ENCODE measurements at places on chromosomes 16 and 17.

DNA sequence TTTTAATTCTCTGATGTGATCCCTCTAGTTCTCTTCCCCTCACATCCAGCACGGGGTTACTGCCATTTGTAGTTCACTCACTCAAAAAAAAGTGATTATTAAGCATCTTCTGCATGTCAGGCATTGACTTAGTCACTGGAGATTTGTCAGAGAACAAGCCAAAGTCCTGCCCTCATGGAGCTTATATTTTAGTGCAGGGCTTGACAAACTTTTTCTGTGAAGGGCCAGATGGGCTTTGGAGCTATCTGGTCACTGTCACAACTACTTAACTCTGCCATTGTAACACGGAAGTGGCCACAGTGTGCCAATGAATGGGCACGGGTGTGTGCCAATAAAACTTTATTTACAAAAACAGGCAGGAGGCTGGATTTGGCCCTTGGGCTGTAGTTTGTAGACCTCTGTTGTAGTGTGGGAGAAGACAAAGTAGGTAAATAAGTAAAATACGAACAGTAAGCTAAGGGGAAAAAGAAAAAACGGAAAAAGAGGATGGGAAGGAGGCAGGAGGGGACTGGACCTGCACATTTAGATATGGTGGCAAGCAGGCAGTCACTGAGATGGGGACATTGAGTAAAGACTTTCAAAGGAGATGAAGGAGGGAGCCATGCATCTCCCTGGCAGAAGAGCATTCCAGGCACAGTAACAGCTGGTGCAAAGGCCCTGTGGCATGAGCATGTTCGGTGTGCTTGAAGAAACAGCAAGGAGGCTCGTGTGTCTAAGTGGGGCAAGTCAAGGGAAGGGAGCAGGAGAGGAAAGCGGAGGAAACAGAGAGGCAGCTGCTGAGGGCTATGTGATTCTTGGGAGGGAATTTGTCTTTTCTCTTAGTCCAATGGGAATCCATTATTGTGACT, 202.8 kb upstream of the CACNG3 start:
- no peak for DNase-seq

DNA sequence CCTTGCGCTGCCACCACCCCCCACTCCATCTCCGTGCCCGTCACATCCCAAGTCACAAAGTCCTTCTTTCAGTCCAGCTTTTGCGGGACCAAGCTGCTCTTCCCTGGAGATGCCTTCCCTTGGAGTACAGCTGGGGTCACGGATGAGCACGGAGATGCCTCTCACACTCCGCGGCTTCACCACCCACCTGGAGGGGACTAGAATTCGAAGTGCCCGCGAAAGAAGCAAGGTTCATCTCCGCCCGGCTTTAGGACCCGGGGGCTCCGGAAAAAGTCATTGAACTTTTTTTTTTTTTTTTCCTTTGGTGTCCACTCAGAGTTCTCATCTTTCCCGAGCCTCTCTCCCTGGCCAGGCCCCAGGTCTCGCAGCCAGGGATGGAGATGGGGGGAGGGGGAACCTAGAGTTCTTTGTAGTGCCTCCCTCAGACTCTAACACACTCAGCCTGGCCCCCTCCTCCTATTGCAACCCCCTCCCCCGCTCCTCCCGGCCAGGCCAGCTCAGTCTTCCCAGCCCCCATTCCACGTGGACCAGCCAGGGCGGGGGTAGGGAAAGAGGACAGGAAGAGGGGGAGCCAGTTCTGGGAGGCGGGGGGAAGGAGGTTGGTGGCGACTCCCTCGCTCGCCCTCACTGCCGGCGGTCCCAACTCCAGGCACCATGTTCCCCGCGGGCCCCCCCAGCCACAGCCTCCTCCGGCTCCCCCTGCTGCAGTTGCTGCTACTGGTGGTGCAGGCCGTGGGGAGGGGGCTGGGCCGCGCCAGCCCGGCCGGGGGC, at the start of gene FKBP10:
FKBP10 (plus strand) TSS at position 624 of the 771 bp plus-strand sequence; CDS start at position 655, 31 bp downstream.
- DNase-seq, result no peak

DNA sequence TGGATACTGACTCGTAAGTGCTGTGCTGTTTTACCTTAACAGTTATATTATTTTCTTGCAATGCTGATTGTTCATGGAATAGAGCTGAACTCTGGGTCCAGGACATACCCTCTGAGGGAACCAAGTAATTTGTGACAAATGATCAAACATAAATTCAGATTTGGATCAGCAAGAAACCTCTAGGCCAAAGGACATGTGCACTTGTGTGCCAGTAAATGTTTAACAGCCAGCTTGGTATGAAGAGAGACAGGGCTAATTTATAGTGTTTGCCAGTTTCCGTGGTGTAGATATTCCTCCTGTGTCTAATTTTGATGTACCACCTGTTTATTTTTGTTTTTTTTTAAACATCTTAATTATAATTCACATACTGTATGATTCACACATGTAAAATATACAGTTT, 30.8 kb upstream of the MRC2 start:
- DNase-seq, result no peak

GRCh38 chr17:76775021-76775600, 37.2 kb downstream of the MFSD11 start:
- DNase-seq, result no peak

DNA sequence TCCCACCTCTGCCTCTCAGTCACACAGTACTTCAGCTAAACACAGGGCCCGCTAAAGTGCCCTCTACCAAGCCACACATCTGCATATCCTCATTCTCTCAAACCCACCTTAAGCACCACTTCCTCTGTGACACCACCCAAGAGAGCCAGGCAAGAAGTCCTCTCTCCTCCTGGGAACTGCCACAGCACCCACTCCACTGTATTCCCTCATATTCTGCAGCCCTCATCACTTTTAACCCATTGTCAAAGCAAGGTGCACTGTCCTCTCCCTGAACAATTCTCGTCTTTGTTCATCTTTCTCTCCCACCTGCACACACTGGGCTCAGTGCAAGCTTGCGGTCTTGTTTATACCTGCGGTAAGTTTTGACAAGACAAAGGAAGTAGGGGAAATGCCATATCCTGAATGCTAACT, 13.6 kb downstream of the CHD9 start:
- no peak for DNase-seq

- DNase-seq, result no peak
Observed at GRCh38 chr17:65442250-65442649, 119.2 kb downstream of the AXIN2 start.

- DNase-seq, result no peak
Observed at GRCh38 chr17:56880133-56880532, 33.7 kb downstream of the TRIM25 start.

DNA sequence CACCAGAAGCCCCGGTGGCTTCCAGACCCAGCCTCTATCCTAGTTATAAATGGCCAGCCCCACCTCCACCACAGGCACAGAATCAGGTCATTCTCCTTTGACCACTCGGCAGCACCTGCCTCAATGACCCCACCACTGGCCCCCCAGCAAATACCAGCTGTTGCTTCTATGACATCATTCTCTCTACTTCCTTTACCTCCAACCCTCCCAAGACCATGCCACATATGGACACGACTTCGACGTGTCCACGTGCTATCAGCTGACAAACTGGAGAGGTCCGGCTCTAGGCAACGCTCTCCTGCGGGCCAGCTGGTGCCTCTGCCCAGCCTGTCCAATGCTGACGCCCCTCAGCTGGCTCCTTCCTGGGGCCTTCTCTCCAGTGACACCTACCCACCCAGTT, 5.9 kb downstream of the ALYREF start:
- no peak for DNase-seq
